ENCODE measurements at places on chromosomes 4 and X.

DNA sequence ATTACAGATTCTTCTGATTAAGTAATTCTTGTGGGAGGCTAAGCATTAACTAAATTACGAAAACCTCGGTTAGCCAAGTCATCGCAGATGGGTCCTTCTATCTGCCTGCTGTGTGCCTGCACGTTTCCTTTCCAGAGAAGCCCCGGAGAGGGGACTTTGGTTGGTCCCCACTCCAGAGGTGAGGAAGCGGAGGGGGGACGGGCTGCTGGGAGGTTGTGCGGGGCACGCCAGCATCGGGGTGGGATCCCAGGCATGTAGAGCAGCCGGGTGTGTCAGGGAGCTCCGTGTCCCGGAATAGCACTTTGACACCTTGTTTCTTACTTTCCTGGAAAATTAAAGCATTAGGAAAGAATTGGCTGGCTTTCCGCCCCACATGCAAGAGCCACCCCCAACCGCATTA lies 26.6 kb downstream of the PIGG start:
- DNase-seq: no peak

GRCh38 chr4:7331682-7332000 lies 103.1 kb downstream of the PSAPL1 start:
- no peak for DNase-seq

- no peak for DNase-seq
These were observed 91.5 kb downstream of the COX18 start for GRCh38 chr4:72977936-72978485.

GRCh38 chr4:55820279-55820678 lies 689 bp downstream of the EXOC1L start:
- no peak for DNase-seq

DNA sequence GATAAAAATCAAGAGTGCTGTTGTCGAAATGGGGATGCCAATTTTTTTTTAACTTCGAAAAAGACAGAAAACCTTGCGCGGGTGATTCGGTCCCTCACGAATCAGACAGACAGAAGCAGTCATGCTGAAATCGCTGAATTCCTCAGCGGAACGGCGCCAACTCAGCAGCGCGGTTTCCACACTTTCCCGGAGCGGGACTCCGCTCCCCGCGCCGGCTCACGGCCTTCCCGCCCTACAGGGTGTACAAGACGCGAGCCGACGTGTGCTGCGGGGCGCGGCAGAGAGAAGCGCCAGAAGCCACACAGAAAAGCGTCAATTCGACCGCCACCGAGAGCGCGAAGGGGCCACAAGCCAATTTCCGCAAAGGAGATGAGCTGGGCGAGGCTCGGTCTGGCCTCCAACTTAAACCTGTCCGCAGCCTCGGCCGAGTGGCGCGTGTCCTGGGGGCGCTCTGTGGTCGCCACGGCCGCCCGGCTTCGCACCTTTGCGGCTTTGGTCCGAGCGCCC lies 1.3 kb downstream of the NEXMIF start:
- no peak for DNase-seq

DNA sequence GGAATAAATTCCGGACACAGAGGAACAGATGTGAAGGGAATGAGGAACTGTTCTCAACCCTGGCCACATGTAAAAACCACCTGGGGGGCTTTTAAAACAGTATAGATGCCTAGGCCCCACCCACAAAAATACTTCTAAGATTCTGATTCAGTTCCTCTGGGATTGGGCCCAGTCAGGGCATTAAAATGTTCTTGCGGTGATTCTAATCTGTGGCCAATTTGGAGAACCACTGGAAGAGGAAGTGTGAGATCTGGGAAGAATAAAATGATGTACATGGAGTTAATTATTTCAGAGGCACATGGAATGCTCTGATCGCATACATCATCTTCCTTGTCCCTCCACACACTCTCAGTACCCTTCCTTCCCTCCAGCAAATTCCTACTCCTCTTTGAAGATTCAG lies 192.2 kb downstream of the APBB2 start:
- DNase-seq: no peak

GRCh38 chr4:77710059-77710458 lies 104.4 kb downstream of the CXCL13 start:
- no peak for DNase-seq

- no peak for DNase-seq
These were observed 74.8 kb upstream of the POF1B start for GRCh38 chrX:85454295-85454694.

DNA sequence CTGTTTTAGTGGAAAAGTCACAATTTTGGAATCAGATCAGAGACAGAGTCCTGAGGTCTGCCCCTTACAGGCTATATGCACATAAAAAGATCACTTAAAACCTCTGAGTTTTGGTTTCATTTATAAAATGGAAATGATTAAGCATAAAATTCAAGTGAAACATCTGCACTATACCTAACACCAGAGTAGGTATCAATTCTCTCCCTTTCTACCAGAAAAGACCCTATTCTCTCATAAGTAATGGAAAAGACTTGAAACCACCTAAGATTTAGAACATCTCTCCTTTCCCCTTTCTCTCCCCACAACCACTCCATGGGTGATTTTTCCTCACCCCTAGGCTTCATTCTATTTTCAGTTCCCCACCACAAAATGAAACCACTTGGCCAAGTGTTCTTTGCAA lies 907 bp downstream of the LHFPL1 start:
- no peak for DNase-seq

- DNase-seq: no peak
These were observed 179.0 kb downstream of the CEP135 start for GRCh38 chr4:56127716-56128115.

DNA sequence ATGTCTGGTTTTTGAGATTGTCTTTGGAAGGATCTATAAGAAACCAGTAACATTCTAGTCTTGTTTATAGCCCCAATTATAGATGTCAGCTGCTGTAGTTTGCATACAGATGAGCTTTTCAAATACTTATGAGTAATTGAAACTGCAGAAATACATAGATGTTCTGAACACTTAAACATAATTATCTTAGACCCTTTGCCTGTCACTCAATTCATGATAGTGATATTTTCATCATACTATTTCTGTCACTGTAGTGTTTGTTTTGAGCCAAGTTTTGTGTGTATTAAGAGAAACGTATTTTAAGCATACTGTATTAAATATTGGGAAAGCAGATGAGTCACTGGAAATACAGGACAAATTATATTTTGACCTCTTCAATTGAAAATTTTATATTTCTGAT lies 69.8 kb upstream of the SMARCA5 start:
- no peak for DNase-seq

DNA sequence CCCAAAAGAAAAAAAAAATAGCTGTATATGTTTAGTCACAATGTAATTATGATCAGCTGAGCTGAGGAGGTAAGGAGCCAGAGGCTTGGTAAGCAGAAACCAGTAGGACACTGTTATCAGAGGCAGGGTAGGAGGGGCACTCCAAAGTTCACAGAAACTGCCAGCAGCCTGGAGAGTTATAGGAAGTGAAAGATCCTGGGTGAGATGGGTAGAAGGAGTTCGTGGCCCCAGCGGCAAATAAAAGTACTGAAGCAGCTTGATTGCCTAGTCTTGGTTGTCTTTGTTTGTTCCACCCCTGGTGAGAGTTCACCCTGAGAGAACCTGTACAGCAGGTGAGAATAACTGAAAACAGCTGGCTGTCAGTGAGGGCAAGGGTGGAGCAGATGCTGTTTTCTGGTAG lies 340.8 kb downstream of the ADGRL3 start:
- no peak for DNase-seq

- DNase-seq: no peak
These were observed 94.5 kb downstream of the MID1IP1 start for GRCh38 chrX:38895775-38896174.

GRCh38 chr4:159506801-159507517 lies 404.1 kb downstream of the RAPGEF2 start:
- DNase-seq: no peak

- DNase-seq: no peak
These were observed 32.4 kb downstream of the PPARGC1A start for GRCh38 chr4:23857367-23857959.

GRCh38 chrX:97616883-97617530 lies 733.3 kb downstream of the RPA4 start:
- no peak for DNase-seq

GRCh38 chr4:3879681-3880614 lies 113.8 kb downstream of the ADRA2C start:
- no peak for DNase-seq

- DNase-seq: no peak
These were observed 33.5 kb downstream of the HPF1 start for GRCh38 chr4:169724260-169724659.

DNA sequence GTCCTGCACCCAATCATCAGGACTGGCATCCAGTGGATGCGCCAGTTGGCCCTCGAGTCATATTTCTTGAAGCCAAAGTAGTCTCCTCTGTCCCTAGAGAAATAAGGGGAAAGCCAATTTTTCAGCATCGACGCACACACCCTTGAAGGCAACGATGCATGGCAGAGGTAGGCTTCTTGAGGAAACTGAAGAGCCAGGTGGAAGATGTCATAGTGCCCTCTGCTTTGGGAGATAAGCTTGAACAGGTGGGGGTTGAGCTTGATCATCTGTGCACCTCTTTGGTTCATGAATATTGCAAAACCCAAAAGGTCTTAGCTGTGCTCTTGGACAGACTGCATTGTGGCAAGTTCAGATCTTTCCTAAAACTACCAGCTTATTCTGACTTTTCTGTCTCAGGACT lies 34.6 kb upstream of the WDR1 start:
- DNase-seq: no peak

DNA sequence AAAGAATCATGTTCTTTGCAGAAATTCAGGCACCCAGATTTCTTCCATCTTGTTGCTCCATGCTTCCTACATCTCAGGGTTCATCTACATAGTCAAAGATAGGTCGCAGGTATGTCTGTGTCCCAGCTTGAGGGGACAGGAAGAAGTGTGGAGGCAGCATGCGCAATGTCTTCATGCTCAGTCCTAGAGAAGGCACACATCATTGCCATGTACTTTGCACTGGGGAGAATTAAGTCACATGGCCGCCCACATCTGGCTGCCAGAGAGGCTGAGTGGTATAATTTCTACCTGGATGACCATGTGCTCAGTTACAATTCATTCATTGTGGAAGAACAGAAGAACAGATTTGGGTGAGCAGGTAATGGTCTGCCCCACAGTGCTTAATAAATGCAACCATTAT lies 54.1 kb downstream of the GAB1 start:
- DNase-seq: no peak

DNA sequence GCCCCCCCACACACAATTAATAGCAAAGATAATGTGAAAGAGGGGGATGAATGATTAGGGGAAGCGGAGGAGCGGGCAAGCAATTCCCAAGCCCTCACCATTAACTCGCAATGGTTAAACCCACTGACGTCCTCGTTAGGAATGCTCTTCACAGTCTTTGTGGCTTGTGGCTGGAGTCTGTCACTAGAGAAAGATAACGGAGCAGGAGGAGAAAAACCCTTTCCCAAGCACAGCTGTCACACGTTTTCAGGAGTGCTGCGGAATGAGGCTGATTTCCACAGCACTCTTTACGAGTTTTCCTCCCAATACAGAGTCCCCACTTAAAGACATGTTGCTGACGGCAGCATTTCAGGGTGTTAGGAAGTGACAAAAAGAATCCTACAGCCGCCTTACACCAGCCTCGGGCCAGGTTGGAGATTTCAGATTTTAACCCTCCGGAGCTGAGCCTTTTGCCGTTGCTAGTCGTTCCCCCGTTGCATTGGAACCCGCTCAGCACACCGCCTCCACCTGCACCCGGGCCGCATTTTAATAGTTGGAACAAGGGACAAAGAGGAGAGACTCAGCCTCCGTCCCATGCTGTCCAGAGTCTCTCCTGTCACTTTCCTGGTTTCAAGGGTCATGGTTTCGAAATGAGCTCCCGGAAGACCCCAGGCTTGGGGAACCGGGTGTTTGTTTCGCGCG lies 92.2 kb downstream of the GEMIN8 start:
- no peak for DNase-seq

DNA sequence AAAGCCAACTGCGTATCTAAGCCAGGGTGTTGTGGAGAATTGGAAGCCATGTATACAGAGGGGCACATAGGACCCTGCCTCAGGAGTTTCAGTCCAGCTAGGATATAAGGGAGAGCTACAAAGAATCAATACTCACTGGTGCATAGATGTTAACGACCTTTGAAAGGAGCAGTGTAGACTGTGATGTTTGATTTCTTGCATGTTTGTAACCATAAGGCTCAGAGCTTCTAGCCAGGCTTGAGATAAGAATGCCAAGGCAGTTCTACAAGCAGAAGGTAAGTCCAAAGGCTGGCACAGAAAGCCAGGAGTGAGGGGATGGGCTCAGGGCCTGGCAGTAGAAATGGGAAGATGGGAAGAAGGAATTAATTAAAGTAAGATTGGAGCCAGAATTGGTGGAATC lies 75.7 kb downstream of the CC2D2A start:
- DNase-seq: no peak

GRCh38 chr4:2360396-2360730 lies 58.1 kb downstream of the ZFYVE28 start:
- DNase-seq: no peak

DNA sequence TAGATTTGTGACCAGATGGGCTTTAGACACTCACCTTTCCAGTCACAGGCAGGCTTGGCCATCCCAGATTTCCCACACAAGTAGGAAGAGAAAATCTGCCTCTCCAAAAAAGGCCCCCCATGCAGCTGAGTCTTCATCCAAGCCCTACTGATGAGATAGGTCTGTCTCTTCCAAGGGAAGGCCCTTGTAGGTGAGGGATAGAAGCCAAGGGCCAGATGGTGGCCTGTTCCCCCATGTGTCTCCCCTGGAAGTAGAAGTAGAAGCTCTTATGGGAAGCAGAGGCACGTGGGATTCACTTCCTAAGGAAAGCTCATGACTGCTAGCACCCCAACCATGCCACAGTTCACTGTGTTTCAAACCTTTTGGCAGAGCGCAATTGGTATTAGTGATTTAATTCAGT lies 81.5 kb downstream of the REPS2 start:
- no peak for DNase-seq

DNA sequence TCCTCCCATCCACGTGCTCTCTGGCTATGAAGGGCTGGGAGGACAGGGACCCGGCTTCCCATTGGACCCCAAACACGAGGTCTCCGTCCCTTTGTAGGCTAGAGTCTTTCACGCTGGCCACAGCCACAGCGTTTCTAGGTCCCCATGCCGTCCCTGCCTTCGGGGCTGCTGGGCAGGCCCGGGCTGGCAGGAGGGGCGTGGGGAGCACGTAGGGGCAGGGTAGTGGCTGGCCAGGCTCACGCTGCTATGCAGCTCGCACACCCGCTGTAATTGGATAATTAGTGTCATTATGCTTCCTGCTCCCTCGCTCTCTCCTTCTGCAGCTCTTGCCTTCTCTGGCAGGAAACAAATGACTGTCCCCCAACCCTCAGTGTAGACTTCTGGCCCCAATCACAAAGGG lies 9.8 kb downstream of the ATP2B3 start:
- DNase-seq: no peak

DNA sequence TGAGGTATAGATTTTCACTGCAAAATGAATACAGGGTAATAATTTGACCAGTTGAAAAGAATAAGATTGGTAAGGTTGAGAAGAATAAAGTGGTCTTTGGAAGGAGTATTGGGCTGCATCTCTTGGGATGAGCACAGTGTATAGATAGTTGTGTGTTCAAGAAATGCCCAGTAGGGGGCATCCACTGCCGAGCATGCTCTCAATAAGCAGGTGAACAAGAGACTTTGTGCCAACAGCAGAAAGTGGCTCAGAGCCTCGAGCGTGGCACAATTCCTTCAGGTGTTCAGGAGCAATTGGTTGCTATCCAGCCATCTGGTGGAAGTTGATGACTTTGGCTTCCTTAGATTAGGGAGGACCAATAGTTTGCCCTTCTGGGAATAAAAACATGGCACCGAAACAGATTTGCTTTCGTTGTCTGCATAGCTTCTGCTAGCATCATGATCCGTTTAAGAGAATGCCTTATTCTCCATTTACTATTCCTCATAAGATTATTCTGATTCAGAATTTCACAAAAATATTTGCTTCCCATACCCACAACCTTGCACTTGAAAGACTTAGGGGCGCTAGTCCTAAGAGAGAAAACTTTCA lies 258.1 kb upstream of the NEIL3 start:
- no peak for DNase-seq
